T-cell (primary cell): ENCODE measurements at places on chromosomes 6 and 20.
A peak's percentile ranks its signal among the peaks of the same experiment; 100 is the strongest.

- no peaks in the 10 kb centered on the region for H3K27me3 ChIP-seq
- H3K4me3 ChIP-seq: no peak overlapping the region
- no peak overlapping the region for H3K27ac ChIP-seq
- no peak for DNase-seq
- H3K36me3 ChIP-seq: no peaks in the 10 kb centered on the region
- peaks cover 4% of the 10 kb centered on the region for H3K4me1 ChIP-seq
These were observed 82.7 kb downstream of the DLL1 start for GRCh38 chr6:170208182-170208601.

- no peak overlapping the region for H3K4me3 ChIP-seq
- H3K4me1 ChIP-seq: peaks cover 51% of the 10 kb centered on the region
- no peaks in the 10 kb centered on the region for H3K36me3 ChIP-seq
- H3K27me3 ChIP-seq: no peaks in the 10 kb centered on the region
- peak; percentile 19 for DNase-seq
- no peak overlapping the region for H3K27ac ChIP-seq
These were observed 516.5 kb downstream of the CD83 start for GRCh38 chr6:14634072-14634471.

GRCh38 chr6:116266803-116267202, 12.9 kb downstream of the TSPYL1 start:
- DNase-seq: no peak
- no peaks in the 10 kb centered on the region for H3K4me1 ChIP-seq
- H3K36me3 ChIP-seq: peaks cover 13% of the 10 kb centered on the region
- H3K4me3 ChIP-seq: no peak overlapping the region
- H3K27me3 ChIP-seq: no peaks in the 10 kb centered on the region
- no peak overlapping the region for H3K27ac ChIP-seq

DNA sequence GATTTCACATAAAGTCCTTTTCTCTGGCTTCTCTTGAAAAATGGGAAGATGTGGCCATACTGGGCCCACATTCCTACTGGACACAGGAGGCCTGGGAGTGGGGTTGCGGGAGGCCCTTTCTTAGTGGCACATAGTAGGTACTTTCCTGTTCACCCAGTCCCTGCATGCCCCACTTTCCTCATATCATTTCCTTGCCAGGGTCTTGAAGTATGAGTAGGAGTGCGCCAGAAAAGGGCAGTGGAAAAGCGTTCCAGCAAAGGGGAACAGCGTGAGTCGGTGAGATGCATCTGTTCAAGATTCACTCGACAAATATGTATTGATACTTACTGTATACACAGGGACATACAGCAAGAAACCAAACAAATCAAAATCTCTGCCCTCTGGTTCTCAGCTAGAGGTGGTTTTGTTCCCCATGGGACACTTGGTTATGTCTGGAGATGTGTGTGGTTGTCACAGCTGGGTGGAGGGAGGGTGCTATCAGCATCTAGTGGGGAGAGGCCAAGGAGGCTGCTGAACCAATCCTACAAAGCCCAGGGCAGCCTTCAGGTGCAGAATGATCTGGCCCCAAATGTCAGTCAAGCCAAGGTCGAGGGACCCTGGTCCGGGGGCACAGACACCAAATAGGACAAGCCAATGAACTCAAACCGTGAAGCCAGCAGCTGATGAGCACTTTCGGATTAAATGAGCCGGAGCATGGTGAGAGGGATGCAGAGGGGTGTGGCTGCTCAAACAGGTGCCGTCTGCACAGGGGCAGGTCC, 151.4 kb downstream of the CEBPB start:
- peaks cover 16% of the 10 kb centered on the region for H3K4me1 ChIP-seq
- no peak overlapping the region for H3K4me3 ChIP-seq
- H3K27me3 ChIP-seq: no peaks in the 10 kb centered on the region
- H3K36me3 ChIP-seq: no peaks in the 10 kb centered on the region
- no peak for DNase-seq

- no peak for DNase-seq
- H3K27me3 ChIP-seq: no peaks in the 10 kb centered on the region
- no peaks in the 10 kb centered on the region for H3K36me3 ChIP-seq
- no peaks in the 10 kb centered on the region for H3K4me1 ChIP-seq
- no peak overlapping the region for H3K27ac ChIP-seq
These were observed 279.7 kb downstream of the CDH4 start for GRCh38 chr20:61531553-61532345.

DNA sequence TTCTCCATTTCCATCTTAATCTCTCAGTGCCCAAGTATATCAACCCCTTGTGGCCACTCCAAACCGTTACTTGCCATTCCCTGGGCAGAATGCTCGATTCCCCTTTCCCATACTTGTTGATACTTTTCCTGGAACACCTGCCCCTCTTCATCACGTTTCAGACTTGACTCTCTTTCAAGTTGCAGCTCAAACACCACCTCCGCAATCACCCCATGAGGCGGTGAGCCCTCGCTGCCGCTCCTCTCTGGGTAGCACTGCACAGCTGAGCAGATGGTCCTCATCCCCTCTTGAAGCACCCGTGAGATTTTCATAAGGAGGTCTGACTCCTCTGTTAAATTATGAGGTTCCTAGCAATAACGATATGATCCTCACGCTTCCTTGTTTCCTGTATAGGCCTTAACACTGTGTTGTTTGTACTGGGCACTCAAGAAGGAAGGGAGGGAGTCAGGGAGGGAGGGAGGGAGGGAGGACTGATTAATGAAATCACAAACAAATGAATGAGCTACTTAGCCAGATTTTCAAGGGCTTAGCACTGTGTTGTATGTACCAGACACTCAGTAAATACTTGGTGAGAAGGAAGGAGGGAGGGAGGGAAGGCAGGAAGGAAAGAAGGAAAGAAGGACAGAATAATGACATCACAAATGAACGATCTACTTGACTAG, 8.0 kb upstream of the UQCC2 start:
- peaks cover 24% of the 10 kb centered on the region for H3K27me3 ChIP-seq
- no peaks in the 10 kb centered on the region for H3K36me3 ChIP-seq
- DNase-seq: no peak
- H3K4me1 ChIP-seq: peaks cover 11% of the 10 kb centered on the region

GRCh38 chr20:42639140-42639539, 550.6 kb downstream of the PTPRT start:
- H3K4me1 ChIP-seq: no peaks in the 10 kb centered on the region
- H3K4me3 ChIP-seq: no peak overlapping the region
- H3K27me3 ChIP-seq: no peaks in the 10 kb centered on the region
- no peaks in the 10 kb centered on the region for H3K36me3 ChIP-seq
- DNase-seq: no peak

DNA sequence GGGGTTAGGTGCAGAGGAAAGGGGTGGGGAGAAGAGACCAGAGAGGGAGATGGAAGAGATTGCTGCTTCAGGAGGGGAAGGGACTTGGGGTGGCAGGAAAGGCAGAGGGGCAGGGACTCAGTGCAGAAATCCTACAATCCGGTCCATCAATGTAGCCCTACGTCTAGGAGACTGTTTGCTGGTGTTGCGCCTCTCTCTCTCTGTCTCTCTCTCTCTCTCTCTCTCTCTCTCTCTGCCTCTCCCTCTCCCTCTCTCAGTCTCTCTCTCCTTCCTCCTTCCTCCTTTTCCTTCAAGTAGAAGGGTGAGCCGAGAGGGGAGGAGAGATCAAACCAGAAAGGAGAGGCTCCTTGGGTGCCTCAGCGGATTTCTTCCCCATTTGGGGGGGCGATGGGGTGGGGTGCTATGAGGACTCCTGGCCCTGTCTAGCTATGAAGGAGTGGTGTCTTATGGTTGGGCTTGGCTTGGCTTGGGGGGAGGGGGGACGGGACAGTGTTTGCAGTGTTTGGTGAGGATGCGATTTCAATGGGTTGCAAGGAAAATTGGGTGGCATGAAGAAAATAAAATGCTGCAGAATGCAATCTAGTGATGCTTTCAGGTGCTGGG, 181.2 kb downstream of the TBXT start:
- H3K27ac ChIP-seq: no peak overlapping the region
- H3K4me1 ChIP-seq: no peaks in the 10 kb centered on the region
- peaks cover 53% of the 10 kb centered on the region for H3K27me3 ChIP-seq
- H3K36me3 ChIP-seq: no peaks in the 10 kb centered on the region

- no peaks in the 10 kb centered on the region for H3K27me3 ChIP-seq
- peak overlapping the region; percentile 4 for H3K4me3 ChIP-seq
- peaks cover 36% of the 10 kb centered on the region for H3K4me1 ChIP-seq
- peak; percentile 25 for DNase-seq
These were observed 53.0 kb downstream of the ADAT2 start for GRCh38 chr6:143397227-143398222.

- H3K4me3 ChIP-seq: no peak overlapping the region
- H3K27ac ChIP-seq: no peak overlapping the region
- peaks cover 19% of the 10 kb centered on the region for H3K4me1 ChIP-seq
- no peaks in the 10 kb centered on the region for H3K27me3 ChIP-seq
These were observed 23.9 kb downstream of the SERPINB6 start for GRCh38 chr6:2947445-2947844.

GRCh38 chr20:14716351-14716801, 379.0 kb upstream of the FLRT3 start:
- no peaks in the 10 kb centered on the region for H3K27me3 ChIP-seq
- H3K27ac ChIP-seq: no peak overlapping the region
- H3K36me3 ChIP-seq: no peaks in the 10 kb centered on the region
- H3K4me1 ChIP-seq: no peaks in the 10 kb centered on the region
- DNase-seq: no peak

DNA sequence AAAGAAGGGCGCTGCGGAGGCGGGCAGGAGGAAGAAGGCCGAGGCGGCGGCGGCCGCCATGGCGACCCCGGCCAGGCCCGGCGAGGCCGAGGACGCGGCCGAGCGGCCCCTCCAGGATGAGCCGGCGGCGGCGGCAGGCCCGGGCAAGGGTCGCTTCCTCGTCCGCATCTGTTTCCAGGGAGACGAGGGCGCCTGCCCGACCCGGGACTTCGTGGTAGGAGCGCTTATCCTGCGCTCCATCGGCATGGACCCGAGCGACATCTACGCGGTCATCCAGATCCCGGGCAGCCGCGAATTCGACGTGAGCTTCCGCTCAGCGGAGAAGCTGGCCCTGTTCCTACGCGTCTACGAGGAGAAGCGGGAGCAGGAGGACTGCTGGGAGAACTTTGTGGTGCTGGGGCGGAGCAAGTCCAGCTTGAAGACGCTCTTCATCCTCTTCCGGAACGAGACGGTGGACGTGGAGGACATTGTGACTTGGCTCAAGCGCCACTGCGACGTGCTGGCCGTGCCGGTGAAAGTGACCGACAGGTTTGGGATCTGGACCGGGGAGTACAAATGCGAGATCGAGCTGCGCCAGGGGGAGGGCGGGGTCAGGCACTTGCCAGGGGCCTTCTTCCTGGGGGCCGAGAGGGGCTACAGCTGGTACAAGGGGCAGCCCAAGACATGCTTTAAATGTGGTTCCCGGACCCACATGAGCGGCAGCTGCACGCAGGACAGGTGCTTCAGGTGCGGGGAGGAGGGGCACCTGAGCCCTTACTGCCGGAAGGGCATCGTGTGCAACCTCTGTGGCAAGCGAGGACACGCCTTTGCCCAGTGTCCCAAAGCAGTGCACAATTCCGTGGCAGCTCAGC, 780 bp downstream of the ZCCHC3 start:
- DNase-seq: peak; percentile 6
- no peaks in the 10 kb centered on the region for H3K27me3 ChIP-seq
- peaks cover 4% of the 10 kb centered on the region for H3K36me3 ChIP-seq
- peaks cover 24% of the 10 kb centered on the region for H3K4me1 ChIP-seq

DNA sequence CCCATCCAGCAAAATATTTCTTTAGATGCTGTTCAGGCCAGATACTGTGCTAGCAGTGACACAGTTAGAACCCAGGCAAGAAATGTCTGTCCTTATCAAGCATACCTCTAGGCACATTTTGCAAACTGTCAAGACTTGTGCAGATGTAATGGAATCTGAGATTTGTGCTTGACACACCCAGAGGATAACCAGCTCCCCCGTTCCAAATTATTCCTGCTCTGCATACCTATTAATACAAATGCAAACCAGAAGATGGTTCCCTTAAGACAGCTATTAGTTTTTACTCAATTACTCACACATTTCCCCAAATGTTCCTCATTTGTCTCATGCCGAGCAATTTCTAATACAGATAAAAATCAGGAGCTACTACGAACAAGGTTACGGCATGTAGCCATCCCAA, 40.4 kb downstream of the ATXN1 start:
- no peak for DNase-seq
- H3K27ac ChIP-seq: no peak overlapping the region
- H3K4me1 ChIP-seq: peaks cover 6% of the 10 kb centered on the region
- no peak overlapping the region for H3K4me3 ChIP-seq
